ENCODE measurements at places on chromosomes 3 and 15. TPM values are rescaled to one million over a fixed set of nuclear protein-coding genes. Genes with fewer than 3 reads are reported as not detected.

DNA sequence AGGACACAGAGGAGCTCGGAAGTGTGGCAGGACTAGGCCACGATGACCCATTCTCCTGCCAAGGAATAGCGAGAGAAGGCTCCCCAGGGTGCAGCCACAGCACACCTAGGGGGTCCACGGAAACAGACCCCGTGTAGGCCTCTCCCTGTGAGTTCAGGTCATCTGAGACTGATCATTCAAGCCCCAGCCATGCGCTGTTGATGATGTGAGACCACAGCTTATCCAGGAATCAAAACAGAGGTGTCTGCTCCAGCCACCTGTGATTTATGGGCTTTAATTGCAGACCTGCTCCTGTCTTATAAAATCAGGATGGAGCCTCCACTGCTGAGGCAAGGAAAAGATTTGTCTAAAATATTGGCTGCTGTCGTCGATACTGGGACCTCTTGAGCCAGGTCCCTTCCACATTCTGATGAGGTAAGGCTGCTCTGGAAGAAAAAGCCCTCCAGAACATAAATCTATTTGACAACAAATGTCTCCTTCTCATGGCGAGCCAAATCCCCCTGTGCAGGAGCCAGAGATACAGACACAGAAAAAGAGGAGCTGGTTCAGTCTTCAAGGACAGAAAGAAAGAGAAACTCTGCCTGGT, 186.7 kb downstream of the TJP1 start:
- DNase-seq = no peak

- DNase-seq = no peak
These were observed 4.3 kb upstream of the FNDC3B start for GRCh38 chr3:172034786-172035685.

TOP2B gene
- 69.5 TPM for total RNA-seq

ZNF860 gene
- 3.2 TPM for total RNA-seq

- no peak for DNase-seq
These were observed 56.8 kb upstream of the KCNMB2 start for GRCh38 chr3:178479446-178479845.

- peak; percentile 46 for DNase-seq
These were observed 5.2 kb downstream of the CDV3 start for GRCh38 chr3:133578548-133579191.

EFHB gene
- total RNA-seq = not detected

- peak; percentile 16 for DNase-seq
These were observed 977 bp downstream of the CDC25A start for GRCh38 chr3:48187301-48187578.

PSTPIP1 gene
- 0.67 TPM for total RNA-seq

STARD5 gene
- 10.2 TPM for total RNA-seq

- no peak for DNase-seq
These were observed 7.1 kb upstream of the SLC30A4 start for GRCh38 chr15:45529613-45530012.

WDR93 gene
- total RNA-seq = not detected

- peak; percentile 12 for DNase-seq
These were observed 66.5 kb upstream of the RNU6-1 start for GRCh38 chr15:67906382-67906781.

DNA sequence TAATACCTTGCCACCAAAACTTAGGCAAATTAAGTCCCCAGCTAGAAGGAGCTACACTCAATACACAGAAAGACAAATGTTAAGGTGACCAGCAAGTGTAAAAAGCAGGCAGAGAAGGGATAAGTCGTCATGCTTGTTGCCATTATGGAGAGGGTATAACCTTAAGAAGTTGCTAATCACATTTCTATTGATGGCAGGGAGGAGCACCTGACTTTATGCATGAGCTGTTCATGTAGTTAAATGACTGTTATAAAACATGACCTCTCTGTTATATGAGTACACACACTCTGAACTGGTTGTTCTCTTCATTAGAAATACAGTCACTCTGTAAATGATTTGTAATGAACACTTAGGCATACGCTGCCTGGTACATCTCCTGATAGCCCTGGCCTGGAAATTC, 6.6 kb upstream of the CCNL1 start:
- DNase-seq = no peak

SLC6A1 gene
- total RNA-seq = under 0.01 TPM

- DNase-seq = no peak
These were observed 27.5 kb upstream of the LCTL start for GRCh38 chr15:66593219-66593780.

- no peak for DNase-seq
These were observed 24.0 kb downstream of the CFAP100 start for GRCh38 chr3:126418661-126419131.

CELSR3 gene
- total RNA-seq = 1.7 TPM

DNA sequence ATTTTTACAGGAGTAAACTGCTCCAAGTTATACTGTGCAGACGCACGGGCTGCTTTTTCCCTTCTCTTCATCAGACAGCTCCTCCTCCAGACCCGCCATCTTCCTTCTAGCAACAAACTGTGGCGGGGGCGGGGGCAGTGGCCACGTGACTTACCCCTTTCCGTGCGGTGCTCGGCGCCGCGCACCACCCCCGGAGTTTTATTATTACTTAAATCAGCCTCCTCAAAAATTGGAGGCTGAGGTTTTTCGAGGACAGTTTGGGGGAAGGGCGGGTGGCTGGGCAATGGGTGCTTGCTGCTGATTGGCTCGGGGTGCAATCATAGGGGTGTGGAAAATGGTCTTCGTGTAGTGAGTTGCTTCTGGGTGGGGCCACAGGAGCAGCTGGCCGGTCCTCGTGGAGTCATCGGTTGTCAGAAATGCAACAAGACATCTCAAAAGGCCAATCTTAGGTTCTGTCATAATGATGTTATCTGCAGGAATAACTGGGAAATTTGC, 77.1 kb upstream of the MFGE8 start:
- no peak for DNase-seq

DNA sequence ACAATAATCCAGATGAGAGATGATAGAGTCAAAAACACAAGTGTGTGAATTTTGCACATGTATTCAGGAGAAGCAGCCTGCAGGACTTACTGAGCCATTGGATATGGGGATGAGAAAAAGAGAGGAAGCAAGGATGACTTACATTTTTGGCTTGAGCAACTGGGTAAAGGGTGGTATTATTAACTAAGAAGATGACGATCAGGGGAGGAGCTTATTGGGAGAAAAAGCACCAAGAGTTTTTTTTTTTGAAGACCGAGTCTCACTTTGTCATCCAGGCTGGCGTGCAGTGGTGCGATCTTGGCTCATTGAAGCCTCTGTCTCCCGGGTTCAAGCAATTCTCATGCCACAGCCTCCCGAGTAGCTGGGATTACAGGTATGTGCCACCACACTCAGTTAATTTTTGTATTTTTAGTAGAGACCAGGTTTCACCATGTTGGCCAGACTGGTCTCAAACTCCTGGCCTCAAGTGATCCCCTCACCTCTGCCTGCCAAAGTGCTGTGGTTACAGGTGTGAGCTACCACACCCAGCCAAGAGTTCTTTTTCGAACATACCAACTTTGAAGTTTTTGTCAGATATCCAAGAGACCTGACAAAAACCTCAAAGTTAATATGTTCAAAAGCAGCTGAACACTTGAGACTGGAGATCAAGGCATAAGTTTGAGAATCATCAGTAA, 14.8 kb upstream of the SH3BP5 start:
- DNase-seq = no peak

GALNT15 gene
- not detected for total RNA-seq

DNA sequence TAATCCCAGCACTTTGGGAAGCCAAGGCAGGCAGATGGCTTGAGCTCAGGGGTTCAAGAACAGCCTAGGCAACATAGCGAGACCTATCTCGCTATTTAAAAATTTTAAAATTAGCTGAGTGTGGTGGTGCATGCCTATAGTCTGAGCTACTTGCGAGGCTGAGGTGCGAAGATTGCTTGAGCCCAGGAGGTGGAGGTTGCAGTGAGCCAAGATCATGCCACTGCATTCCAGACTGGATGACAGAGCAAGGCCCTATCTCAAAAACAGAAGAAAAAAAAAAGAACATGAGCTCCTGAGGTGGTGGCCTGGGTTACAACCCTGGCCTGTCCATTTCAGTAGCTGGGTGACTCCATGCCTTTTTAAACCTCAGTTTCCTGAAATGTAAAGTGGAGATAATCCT, 7.2 kb downstream of the DNASE1L3 start:
- no peak for DNase-seq

SLC35G2 gene
- 6.0 TPM for total RNA-seq

- DNase-seq = no peak
These were observed 77.1 kb downstream of the PEAK1 start for GRCh38 chr15:77342807-77343206.

ALDH1A2 gene
- 0.47 TPM for total RNA-seq

CPN2 gene
- not detected for total RNA-seq

GOLGA8J gene
- not detected for total RNA-seq

- no peak for DNase-seq
These were observed 1749.6 kb downstream of the SI start for GRCh38 chr3:163328680-163329079.

SPSB4 gene
- not detected for total RNA-seq

- no peak for DNase-seq
These were observed 5.1 kb upstream of the DNAH1 start for GRCh38 chr3:52310861-52311575.

DNA sequence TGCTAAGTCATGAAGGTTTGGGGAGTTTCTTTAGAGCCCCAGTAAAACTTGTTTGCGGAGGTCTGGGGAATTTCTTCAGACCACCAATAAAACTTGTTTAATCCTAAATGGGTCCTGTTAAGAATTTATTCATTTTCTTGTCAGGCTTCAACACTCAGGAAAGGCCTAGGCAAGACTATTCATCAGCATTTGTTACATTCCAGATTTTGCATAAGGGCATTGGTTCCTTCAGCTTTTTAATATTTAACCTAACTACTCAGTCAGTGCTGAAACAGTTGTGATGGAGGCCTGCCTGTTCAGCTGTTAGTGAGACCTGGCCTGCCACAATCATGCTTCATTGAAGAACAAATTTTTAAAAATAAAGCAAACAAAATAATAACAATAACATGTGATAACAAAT, 954.2 kb upstream of the SEMA6D start:
- DNase-seq = no peak

DNA sequence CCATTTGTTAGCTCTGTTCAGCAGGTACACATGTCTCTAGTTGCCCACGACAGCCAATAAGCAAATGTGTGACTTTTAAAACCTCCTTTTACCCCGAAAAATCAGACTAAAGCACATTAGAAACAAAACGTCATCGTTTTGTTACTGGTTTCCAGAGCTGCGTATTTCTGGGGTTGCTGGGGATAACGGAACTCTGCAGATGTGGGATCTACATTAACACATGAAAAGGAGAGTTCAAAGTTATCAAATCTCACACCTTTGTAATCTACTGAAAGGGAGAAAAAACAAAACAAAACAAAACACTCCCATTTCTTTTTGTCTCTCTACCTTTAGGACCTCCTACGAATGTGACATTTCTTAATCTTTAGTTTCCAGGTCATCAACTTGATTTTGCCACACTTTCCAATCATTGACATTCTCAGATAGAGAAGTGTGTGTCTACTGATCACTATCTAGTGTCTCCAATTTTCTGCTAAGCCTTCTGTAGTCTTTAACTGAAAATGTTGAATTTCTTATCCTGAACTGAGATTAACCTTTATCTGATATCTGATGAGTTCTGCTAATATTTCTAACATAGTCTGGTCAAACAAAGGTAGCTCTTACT, 93.0 kb upstream of the TSPAN3 start:
- DNase-seq = no peak

SERPINI2 gene
- total RNA-seq = not detected

SPINK8 gene
- total RNA-seq = not detected

- DNase-seq = peak; percentile 26
These were observed 490 bp downstream of the TOMM70 start for GRCh38 chr3:100400419-100400779.

LRRC49 gene
- total RNA-seq = 27.0 TPM

LYZL4 gene
- not detected for total RNA-seq

DNA sequence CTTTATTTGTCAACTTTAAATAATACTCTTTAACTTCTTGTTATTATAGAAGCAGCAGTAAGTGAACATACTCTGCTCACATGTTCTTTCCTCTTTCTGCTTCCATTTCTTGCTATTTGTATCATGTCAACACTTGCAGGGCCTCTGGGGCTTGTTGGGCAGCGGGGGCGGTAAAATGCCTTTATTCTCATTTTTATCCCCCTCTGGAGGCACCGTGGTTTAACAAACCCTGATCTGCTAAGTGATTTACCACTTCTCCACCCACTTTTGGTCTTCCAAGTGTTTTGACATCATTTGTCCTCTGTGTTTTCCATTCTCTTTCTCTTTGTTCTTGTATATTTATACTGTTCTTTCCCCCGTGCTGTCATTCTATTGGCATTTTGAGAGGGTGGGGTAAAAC, 33.9 kb downstream of the SCN10A start:
- peak; percentile 41 for DNase-seq

DNA sequence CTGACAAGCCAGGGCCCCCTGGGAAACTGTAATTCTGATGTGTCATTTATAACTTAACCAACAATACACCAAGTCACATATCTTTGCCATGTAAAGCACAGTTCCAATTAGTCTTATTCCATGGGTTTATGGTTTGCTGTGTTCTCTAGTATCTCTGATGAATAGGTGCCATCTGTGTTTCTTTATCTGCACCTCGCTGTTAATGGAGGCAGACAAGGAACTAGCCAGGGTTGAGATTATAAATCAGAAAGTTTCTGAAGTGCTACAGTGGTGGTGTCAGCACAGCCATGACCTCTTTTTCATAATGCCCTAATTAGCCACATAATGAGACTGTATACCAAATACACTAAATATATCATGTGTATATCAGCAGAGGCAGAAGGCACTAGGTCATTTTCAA, 866.4 kb downstream of the PLOD2 start:
- no peak for DNase-seq

DNA sequence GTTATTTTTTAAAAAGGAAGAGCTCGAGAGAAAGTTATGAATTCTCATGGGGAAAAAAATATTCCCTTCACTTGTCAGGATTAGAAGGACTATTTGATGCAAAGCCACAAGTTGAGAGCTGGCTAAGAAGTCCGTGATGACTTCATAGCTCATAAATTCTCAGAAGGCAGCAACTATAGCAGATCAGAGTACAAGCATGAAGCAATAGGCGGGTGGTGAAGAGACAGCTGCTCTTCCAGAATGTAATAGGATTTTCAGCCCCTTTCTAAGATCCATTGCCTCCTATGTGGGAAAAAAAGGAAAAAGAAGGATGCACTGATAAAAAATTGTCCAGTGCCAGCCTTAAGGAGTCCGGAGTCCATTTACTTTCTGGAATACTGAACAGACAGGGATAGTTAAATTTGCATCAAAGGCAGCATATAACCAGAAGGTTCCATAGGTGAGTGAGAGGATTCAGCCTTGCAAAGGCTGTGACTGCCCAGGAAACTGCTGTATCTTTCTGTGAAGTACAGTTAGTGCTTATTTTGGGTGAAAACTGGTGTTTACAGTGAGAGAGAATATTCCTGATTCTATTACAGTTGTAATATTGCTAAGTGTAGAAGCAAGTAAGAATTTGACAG, 929.5 kb upstream of the ALCAM start:
- DNase-seq = peak; percentile 75

GRCh38 chr3:112761062-112761638, 85.5 kb downstream of the CD200R1L start:
- DNase-seq = no peak

Data from mammary epithelial cell (primary cell).